ENCODE measurements at places on chromosomes 3 and 15.

DNA sequence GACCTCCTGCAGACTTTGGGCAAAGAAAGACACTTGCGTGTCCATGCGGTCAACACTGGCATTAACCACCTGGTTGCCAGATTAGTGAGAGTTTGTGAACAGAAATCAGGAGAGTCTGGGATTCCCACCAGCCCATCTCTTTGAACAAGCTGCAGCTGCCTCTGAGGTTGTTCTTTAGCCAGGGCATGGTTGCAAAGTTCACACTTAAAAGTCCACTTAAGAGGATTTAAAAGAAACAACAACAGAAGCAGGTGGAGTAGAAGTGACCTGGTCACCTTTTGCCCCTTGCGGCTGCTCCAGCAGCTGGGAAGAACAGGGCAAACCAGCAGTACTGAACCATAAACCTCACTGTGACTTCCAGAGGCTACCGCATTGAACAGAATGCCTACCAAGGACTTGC is 97.3 kb downstream of the FOXB1 start:
- no peak for DNase-seq

- no peak for DNase-seq
Observed at GRCh38 chr3:117820658-117821299, 1111.2 kb downstream of the TUSC7 start.

DNA sequence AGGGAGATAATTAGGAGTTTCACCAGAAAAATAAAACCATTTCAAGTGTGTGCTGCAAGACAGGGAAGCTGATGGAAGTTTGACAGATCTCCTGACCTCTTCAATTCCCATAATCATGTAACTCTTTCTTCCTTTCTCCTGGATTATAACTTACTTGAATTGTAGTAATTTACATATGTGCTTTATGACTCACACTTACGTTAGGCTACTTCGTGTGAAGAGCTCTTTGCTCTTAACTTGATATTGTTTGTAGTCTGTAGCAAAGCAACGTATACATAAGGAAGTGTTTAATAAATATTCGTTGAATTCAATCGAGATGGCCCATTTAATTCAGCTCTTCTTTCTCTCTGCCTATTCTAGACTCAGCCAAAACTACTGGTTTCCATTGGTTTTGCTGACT is 23.5 kb downstream of the ROBO2 start:
- no peak for DNase-seq

DNA sequence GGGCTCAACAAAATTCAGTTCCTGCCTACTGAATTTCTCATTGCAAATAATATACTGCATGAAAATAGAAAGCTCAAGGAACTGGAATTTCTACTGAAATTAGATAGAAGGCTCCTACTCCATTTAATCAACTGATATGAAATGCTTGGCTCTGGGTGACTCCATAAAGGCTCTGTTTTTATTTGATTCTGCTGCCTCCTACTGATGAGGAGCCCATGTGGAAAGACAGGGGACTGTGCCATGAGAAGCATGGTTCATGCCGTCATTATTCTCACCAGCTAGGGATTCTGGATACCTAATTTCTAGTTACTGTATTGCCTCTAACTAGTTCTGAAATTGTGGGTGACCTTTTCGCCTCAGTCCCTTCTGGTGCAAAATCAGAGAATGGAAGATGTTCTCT is 366.2 kb upstream of the DPH6 start:
- no peak for DNase-seq

DNA sequence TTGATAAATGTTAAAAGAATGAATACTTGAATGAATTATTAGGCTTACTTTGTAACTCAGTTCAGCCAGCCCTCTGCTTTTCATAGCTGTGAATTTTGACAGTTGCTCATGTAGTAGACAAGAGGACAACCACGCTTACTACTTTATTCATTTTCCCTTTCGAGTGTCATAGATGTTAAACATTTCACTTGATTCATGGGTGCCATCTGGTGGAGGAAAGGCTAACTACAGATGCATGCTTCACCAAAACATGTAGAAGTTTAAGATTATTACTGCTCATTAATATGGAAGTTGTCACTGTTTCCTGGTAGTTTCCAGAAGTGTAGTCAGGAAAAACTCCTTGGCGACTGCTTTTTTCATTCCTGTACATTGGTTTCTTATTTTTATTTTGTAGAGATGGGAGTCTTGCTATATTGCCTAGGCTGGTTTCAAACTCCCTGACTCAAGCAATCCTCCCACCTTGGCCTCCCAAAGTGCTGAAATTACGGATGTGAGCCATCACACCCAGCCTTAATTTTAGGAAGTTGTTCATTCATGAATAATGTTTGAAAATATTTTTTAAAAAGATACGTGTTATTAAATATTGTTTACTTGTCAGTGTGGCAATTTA is 163.2 kb downstream of the B3GALNT1 start:
- DNase-seq: peak; percentile 85

- no peak for DNase-seq
Observed at GRCh38 chr3:123140550-123140949, 61.2 kb upstream of the SEC22A start.

All from inflammatory macrophage (primary cell).